ENCODE measurements at places on chromosomes 6 and 20.
A peak's percentile ranks its signal among the peaks of the same experiment; 100 is the strongest.

DNA sequence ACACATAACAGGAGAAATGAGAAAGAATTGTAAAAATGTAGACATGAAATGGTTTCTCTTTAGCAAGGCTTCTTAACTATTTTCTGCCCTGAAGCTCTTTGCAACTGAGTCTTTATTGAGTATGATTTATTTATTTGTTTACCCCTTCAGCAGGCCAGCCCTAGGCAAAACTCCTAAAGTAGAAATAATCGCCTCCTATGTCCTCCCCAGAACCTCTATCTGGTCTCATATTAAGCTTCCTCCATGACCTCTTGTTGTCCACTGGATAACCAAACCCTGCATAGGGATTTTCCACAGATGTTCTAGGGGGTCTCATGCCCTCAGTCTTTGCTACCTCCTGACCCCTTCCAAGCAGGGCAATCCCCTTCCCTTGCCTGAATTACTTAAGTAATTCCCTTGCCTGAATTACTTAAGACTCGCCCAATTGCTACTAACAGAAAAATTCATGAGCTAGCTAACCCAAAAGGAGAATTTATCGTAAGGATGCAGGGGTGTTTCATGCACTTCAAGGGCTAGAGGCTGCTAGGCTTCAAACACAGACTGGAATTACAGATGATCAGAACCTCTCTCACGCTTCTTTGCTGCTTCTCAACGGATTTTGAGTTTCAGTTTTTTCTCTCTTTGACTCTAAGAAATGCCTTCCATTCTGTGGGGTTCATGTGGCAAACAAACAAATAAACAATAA, 425.9 kb upstream of the RNF217 start:
- no peak for DNase-seq

GRCh38 chr6:129370268-129370916, 339.6 kb downstream of the ARHGAP18 start:
- DNase-seq = no peak

DNA sequence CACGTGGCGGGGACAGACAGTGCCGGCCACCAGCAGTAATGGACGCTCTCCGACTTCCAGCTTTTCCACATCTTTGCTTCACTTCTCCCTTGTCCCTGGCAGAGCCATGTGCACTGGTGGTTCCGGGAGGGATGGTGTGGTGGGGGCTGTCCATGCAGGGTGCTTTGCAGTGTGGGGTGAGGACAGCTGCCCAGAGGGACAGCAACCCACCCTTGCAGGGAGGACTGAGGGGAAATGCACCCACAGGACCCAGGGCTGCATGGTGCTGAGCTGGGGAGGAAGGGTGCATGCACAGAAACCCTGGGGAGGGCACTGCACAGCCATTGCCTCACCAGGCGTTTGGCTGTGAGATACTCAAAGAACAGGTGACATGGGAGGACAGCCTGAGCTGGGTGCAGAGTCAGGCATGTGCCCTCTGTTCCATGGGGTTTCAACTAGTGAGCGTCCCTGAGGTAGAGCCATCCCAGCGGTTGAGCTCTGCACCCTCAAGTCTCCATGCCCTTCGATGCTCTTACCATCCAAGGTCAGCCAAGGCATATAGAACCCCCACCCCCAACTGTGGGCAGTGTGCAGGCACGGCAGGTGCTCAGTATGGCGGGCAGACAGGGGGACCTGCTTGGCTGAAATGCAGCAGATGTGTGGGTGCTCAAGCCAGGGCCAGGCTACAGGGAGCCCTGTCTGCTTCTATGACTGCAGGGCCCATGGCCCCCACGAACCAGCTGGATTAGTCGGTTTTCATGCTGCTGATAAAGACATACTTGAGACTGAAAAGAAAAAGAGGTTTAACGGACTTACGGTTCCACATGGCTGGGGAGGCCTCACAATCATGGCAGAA, 239.7 kb downstream of the TTLL2 start:
- no peak for DNase-seq

GRCh38 chr20:39112178-39112743, 150.1 kb downstream of the DHX35 start:
- DNase-seq = peak; percentile 19

GRCh38 chr20:6663104-6663503, 104.4 kb upstream of the BMP2 start:
- peak; percentile 20 for DNase-seq

DNA sequence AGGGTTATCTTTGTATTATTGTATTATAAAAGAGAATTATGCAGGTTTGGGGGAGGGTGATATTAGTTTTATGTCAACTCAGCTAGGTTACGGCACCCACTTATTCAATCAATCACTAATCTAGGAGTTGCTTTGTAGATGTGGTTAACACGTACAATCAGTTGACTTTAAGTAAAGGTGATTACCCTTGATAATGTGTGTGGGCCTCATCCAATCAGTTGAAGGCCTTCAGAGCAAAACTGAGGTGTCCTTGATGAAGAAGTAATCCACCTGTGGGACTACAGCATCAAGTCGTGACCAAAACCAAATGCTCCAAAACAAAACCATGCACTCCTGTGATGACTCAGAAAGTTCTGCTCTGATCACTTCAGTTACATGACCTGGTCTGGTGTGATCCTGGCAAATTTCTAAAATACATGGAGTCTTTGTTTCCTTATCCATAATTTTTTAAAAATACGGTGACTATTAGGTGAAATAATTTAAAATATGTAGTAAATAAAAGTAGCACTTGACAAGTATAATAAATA, 114.1 kb downstream of the IYD start:
- no peak for DNase-seq

- peak; percentile 85 for DNase-seq
These were observed 32.6 kb downstream of the BMP6 start for GRCh38 chr6:7758456-7758855.

GRCh38 chr20:9112541-9113515, 43.9 kb downstream of the PLCB4 start:
- DNase-seq = peak; percentile 78

DNA sequence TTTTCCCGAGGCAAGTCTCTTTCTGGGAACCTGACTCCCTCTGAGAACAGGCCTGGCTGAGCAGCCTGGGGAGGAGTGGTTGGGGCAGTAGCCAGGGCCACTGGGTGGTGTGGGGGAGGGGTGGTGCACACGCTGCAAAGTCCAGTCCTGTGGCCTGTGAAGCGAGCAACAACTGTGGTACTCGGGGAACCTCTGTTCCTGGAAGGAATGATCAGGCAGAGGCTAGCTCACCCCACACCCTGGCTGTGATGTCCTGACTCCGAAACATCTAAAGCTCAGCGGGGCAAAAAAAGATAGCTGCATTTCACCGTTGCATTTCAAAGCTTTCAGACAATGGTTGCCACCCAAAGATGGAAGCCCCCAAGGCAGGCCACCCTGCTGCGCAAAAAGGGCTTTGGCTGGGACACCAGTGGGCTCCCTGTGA, 25.5 kb downstream of the PCK1 start:
- no peak for DNase-seq

DNA sequence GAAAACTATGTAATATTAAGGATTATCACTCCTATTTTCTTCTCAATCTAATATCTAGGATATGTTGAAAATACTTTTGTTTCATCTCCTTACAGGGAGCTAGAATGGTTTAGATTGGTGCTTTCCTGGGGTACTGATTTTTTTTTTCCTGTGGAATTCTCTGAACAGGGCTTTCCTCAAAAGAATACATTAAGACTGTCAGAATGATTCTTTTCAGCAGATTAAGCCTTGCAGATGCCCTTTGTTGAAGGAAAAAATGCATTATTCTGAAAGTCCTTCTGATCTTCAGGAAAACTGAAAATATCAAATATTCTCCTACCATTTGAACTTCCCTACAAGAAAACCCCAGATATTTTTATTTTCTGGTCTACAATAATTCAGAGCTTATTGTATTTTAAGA, 178.9 kb downstream of the SOX4 start:
- DNase-seq = no peak

Data from NCI-H226 (cell line).